Cerebellar nuclear complex (tissue), 1 donor: ENCODE measurements at places on chromosomes 13 and 19.

GRCh38 chr13:112486386-112487126 lies 101.4 kb downstream of the TUBGCP3 start:
- DNase-seq: no peak

DNA sequence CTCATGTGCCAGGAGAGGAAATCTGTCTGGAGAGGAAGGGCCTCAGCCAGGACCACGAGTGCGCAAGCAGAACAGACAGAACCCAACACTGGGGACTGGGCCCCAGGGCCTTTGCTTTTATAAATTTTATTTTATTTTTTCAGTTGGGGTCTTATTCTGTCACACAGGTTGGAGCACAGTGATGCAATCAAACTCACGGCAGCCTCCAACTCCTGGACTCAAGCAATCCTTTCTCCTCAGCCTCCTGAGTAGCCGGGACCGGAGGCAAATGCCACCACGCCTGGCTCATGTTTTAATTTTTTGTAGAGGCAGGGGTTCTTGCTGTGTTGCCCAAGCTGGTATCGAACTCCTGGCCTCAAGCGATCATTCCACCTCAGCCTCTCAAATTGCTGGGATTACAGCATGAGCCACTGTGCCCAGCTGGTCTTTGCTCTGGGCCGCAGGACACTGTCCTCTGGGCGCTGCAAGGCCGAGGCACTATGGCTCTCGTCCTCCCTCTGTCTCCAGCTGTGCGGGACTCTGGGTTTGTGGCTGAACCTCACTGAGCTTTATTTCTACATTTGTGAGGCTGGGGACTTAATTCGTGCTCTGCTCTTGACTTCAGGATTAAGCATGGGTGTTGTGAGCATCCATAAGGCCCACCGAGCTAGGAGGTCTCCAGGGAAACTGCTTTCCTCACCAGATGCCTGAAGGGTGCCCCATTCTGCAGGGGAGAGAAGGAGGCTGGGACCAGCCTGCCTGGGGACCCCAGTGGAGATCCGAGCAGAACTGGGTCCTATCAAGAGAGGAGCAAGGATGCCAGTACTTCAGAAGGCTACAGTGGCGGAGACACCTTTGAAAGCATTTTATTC lies 144.2 kb upstream of the VSTM2B start:
- no peak for DNase-seq

GRCh38 chr19:53624771-53625545 lies 6.8 kb upstream of the DPRX start:
- DNase-seq: no peak

DNA sequence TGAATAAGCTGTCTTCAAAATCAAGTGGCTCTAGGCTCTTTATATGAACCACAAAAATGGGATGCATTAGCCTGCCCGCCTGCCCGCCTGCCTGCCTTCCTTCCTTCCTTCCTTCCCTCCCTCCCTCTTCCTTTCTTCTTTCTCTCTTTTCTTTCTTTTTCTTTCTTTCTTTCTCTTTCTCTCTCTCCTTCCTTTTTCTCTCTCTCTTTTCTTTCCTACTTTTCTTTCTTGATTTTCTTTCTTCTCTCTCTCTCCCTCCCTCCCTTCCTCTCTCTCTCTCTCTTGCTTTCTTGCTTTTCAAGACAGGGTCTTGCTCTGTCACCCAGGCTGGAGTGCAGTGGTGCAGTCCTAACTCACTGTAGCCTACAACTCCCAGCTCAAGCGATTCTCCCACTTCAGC lies 26.9 kb downstream of the F2RL3 start:
- DNase-seq: no peak

DNA sequence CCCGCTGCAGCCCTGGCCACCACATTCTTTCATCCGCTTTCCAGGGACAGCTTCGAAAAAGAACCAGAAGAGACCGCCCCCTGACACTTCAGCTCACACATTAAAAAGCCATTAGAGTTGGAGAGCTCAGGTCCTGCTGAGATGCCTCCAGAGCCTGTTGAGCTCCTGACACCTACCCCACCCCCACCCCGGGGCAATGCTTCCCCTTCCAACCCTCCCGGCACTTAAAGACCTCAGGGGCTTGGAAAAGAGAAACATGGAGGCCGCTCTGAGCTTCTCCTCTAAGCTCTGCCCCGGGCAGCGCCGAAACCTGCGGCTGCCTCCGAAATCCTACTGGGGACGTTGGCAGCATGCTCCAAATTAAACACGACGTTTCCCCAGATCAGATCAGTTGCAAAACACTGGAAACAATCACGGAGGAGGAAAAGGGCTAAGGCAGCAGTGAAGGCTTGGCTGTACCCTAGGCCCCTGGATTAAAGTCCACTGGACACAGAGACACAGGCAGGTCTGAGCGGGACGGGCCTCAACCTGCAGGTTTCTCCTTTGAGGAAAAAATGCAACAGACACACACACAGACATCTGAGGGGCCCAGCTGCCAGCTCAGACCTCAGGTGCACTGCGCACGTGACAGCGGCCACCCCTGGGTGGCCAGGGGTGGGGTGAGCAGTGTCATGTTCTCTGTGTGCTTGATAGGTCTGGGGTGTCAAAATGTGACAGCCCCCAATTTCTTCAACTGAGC lies 9.6 kb downstream of the SH3GL1 start:
- DNase-seq: no peak

GRCh38 chr19:58218899-58219298 lies 9.8 kb upstream of the ZNF544 start:
- no peak for DNase-seq

GRCh38 chr19:2436384-2436783 lies 9.0 kb upstream of the TIMM13 start:
- DNase-seq: no peak

DNA sequence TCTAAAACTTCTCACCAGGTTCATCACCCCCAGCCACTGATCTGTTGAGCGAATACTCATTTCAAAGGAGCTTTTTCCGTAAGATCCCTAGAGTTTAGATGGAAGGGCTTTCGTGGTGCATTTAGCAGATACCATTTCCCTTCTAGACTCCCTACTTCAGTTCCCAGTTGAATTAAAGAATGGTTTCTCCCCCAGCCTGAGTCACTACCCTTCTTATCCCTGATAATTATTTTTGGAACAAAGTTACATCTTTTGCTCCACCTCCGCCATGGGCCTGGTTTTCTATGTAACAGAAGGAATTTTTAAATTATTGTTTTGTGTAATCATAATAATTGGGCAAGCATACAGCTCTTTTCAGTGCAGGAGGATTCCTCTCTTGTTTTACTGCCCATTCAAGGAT lies 22.0 kb downstream of the USPL1 start:
- DNase-seq: no peak

- no peak for DNase-seq
Measured at GRCh38 chr13:73740666-73741065, 393.5 kb downstream of the KLF12 start.

- DNase-seq: no peak
Measured at GRCh38 chr13:52048516-52048915, 24.0 kb downstream of the UTP14C start.

DNA sequence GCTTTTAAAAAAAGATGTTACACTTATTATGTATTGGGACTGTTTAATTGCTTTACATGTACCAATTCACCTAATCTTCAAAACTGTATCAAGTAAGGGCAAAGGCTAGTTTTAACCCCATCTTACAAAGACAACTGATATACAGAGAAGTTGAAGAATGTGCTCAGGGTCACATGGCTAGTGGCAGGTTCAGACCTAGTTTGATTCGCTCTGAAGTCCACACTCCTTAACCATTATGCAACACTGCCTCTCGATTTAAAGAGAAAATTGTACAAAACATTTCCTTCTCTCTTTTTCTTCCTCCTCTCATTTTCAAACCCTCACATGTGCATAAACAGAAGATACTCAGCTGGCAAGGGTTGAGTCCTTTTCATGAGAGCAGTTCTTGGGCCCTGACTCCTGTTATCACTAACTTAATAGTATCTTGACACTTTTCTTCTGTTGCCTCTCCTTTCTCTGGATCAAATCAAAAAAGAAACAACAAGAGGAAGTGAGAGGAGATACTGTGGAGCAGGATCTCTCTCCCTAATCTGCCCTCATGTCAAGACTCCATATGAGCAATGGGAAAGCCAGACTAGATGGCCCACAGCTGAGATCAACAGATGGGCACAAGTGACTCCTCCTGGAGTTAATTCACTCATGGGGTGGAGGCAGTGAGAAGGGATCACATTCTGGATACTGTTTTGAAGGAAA lies 19.0 kb upstream of the N4BP2L1 start:
- DNase-seq: no peak

- DNase-seq: no peak
Measured at GRCh38 chr13:52374389-52374788, 31.6 kb downstream of the THSD1 start.

DNA sequence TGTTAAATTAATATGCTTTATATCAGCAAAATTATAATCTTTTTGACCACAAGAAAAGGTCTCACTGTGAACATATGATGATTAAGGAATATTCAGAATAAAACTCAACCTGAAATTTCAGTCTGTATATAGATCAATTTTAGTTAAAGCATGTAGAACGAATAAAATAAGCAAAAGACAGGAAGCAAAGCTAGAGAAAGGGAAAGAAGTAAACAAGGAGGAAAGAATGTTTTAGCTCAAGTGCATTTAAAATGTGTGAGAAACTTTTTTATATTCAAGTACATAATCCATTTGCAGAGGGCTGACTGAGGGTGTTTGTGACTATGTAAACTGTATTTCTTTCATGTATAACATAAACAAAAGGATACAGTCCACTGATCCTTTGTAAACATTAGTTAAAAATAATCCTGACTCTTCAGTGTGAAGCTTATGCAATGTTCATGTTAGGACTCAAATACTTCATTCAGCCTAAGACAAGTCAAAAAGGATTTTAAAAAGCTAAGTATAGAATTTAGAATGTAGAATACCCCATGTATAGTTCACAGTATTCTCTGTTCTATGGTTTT lies 472.1 kb downstream of the DIAPH3 start:
- DNase-seq: no peak

GRCh38 chr13:110227864-110228643 lies 78.9 kb downstream of the COL4A1 start:
- DNase-seq: no peak

- no peak for DNase-seq
Measured at GRCh38 chr19:31545777-31546176, 196.5 kb upstream of the TSHZ3 start.

DNA sequence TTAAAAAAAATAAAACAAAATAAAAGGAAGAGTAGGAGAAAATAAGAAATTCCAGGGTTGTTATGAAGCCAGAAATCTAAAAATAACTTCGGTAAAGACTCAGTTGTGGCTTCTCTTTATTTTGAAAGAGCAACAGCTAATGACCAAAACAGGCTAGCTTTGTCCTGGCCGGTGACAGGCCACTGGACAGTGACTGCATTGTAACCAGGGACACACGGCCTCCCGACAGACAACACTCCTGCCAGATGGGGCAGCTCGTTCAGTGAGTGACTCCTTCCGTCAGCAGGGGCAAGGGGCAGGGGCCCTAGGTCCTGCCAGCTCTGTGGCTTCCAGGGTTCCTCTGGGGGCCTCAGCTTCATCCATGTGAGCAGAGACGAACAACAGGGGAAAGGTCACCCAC lies 173.4 kb downstream of the KATNAL1 start:
- DNase-seq: no peak

GRCh38 chr13:109180905-109181425 lies 551.6 kb downstream of the MYO16 start:
- DNase-seq: no peak

- no peak for DNase-seq
Measured at GRCh38 chr13:40599747-40600146, 66.7 kb downstream of the FOXO1 start.

DNA sequence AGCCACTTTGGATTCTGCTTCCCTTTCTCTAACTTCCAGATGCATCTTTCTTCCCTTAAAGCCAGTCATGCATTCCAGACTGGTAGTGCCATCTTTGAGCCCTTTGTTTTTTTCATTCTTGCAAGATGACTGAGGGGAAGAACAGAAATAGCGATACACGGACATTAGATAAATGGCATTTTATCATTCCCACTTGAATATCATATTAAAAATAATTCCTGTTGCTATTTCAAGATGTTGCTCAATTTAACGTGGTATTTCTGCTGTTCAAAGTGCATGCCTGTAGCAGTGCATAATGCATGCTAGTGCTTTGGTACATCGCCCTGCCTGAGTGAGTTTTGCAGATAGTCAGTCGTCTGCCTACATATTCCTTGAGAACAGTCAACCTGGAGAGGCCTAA lies 140.6 kb upstream of the FRY start:
- DNase-seq: no peak

DNA sequence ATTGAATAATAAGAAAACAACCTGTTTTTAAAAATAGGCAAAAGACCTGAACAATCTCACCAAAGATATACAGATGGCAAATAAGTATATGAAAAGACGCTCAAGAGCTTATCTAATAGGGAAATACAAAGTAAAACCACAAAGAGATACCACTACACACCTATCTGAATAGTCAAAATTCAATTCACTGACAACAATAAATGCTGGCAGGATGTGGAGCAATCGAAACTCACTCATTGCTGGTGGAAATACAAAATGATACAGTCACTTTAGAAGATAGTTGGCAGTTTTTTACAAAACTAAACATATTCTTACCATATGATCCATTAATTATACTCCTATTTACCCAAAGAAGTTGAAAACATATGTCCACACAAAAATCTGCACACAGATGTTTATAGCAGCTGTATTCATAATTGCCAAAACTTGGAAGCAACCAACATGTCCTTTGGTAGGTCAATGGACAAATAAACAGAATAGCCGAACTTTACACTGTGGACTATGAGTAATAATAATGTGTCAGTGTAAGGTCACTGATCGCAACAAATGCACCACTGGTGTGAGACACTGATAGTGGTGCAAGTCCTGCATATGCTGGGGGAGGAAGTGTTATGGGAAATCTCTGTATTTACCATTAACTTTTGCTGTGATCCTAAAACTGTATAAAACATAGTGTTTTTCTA lies 20.8 kb downstream of the ZC3H13 start:
- no peak for DNase-seq

DNA sequence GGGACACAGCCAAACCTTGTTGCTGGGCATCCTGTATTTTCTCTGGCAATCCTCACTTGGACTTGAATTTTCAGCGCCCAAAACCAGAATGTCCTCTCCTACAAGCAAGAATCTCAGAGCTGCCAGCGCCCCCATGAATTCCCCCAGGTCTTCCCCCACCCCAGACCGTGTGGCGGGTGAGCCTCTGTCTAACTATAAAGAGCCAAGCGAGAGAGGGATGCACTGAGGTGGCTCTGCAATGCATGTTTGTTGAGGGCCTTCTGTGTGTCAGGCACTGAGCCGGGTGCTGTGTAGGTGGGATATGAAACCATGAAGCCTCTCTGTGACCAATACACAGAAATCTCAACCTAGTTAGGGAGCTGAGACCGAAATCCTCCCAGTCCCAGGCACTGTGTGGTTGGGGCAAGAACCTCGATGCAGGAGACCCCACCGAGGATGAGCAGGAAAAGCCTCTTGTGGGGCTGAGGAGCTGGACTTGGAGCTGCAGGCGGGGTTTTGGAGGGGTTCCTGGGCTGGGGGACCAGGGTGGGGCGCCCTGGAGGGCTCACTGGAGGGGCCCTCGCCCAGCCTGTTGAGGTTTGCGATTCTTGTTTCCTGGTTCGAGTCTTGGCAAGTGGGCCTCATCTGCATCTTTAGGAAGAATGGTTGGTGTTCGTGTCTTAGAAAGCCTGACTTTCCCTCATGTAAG lies 12.4 kb upstream of the PROZ start:
- DNase-seq: no peak

GRCh38 chr19:56109226-56109625 lies 11.9 kb downstream of the ZNF787 start:
- DNase-seq: no peak

GRCh38 chr13:29065142-29065541 lies 245.0 kb downstream of the MTUS2 start:
- no peak for DNase-seq
